ENCODE measurements at places on chromosomes 13 and 19.
A peak's percentile ranks its signal among the peaks of the same experiment; 100 is the strongest.

DNA sequence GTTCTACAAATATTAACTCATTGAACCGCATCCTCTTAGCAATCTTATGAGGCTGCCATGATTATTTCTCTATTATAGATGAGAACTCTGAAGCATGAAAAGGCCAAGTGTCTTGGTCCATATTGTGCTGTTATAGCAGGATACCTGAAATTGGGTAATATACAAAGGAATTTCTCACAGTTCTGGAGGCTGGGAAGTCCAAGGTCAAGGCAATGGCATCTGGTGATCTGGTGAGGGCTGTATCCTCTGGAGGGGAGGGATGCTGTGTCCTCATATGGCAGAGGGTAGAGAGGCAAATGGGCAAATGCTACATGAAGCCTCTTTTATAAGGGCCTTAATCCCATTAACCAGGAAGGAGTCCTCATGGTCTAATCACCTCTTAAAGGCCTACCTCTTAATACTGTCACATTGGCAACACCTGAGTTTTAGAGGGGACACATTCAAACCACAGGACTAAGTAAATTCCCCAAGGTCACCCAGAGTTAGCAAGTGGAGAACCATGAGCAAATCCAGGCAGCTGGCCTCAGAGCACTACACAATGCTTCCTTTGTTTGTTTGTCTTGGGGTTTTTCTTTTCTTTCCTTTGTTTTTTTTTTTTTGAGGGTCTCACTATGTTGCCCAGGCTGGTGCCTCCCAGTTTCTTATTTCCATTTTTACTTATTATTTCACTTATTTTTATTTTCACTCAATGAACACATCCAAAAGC lies 55.9 kb upstream of the LATS2 start:
- no peak for DNase-seq

DNA sequence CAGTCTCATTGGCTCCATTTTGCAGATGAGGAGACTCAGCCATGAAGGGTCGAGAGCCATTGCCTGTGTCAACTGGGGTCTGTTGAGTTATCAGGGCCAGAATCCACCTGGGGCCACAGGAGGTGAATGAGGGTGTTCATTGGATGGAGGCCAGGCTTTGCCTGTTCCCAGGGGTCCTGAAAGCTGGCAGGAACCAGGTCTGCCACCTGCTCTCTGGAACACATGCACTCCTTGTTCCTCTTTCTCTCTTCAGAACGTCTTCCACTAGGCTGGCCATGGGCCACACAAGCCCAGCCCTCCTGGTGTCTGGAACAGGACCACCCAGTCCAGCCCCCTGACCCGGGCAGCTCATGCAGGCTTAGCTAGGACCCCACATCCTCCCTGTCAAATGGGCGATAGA lies 21.1 kb downstream of the PPP1R37 start:
- peak; percentile 95 for DNase-seq

DNA sequence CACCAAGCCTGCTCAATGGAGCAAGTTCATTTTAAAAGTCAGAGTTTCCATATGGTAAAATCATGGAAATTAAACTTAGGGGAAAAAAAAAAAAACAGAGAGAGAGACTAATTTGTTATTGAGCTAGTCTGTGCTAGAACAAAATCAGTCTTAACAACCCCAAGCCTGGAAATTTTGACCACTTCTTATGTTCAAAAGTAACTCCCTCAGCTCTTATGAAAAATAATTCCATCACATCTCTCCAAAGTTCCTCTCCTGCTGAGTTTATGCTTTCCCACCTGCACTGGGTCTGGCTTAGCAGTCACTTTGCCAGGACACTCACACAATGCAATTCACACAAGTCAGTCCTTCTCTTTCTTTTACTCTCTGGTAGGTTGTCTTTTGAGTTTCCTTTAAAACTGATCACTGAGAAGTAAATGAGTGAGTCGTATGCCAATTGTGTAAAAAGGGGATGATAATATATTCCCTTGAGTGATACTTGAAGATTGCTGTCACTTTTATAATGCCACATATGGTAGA lies 92.6 kb downstream of the ENOX1 start:
- DNase-seq: no peak

DNA sequence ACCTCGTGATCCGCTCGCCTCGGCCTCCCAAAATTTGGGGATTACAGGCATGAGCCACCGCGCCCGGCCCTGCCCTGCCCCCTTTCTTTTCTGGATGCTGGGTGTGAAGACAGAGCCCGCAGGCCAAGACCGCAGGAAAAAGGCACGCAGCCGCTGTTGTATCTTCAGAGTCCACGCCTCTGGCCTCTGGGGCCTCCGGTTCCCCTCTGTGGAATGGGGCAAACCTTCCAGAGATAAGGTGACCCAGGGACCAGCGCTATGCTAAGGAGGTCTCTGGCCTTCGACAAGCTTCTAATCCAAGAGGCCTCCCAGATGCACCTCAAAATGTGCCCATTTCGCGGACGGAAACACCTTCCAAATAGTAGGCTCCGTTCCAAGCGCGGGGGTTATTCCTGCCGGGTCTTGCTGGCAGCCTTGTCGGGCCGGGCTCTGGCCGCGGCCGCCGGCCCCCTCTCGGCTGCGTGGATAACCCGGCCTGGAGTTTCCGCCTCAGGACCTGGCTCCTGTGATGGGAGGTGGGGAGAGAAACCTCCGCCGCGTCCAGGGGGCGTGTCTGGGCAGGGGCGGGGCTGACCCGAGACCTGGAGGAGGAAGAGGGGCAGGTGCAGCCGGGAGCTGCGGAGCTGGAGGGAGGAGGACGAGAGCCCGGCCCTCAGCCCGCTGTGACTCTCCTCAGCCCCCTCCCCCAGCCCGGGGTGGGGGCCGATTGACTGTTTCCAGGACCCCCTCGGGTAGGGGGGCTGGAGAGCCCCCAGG lies 13.1 kb downstream of the TJP3 start:
- peak; percentile 97 for DNase-seq

GRCh38 chr19:3725640-3726310 lies 17.6 kb downstream of the TJP3 start:
- DNase-seq: peak; percentile 99

GRCh38 chr13:21050288-21051197 lies 10.8 kb downstream of the LATS2 start:
- DNase-seq: no peak

DNA sequence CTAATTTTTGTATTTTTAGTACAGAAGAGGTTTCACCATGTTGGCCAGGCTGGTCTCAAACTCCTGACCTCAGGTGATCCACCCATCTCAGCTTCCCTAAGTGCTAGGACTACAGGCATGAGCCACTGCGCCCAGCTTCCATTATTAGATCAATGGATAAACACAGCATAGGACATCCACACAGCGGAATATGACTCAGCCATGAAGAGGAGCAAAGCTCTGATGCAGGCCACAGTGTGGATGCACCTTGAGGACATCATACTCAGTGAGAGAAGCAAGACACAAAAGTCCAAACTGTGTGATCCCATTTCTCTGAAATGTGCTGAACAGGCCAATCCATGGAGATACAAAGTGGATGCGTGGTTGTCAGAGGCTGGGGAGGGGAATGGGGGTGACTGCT lies 4.9 kb upstream of the ZBTB7A start:
- DNase-seq: no peak

GRCh38 chr13:41040584-41041334 lies 20.6 kb upstream of the WBP4 start:
- no peak for DNase-seq

DNA sequence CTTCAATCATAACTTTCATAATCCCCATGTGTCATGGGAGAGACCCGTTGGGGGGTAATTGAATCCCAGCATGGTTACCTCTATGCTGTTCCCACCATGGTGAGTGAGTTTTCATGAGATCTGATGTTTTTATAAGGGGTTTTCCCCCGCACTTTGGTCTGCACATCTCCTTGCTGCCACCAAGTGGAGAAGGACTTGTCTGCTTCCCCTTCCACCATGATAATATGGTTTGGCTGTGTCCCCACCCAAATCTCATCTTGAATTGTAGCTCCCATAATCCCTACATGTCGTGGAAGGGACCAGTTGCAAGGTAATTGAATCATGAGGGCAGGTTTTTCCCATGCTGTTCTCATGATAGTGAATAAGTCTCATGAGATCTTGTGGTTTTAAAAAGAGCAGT lies 524.9 kb downstream of the SLITRK5 start:
- peak; percentile 38 for DNase-seq

DNA sequence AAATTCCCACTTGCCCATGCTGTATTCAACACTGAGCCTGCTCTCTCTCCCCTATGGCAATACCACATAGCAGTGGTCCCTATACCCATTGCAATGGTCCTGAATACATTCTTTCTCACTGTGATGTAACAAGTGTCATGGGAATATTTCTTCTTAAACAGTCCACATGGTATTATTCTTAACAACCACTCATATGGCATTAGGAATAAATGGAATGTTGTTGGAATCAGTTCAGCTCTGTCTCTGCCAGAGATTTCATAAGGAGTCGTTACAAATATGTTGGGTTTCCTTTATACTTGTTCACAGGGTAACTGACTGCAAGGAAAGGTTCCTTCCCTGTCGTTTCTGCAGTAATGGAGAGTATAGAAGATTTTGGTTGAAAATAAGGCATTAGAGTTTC lies 128.3 kb upstream of the SPATA13 start:
- no peak for DNase-seq

DNA sequence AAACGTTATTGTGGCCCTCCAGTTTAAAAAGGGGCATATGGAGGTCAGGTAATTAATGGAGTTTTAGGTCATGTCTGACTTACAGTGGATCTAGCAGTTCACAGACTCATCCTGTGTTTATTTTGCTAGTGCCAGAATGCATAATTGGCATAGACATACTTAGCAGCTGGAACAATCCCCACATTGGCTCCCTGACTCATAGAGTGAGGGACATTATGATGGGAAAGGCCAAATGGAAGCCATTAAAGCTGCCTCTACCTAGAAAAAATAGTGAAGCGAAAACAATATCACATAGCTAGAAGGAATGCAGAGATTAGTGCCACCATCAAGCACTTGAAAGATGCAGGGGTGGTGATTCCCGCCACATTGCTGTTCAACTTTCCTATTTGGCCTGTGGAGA lies 610.7 kb downstream of the SLITRK5 start:
- peak; percentile 36 for DNase-seq

GRCh38 chr19:57615346-57615745 lies 1.3 kb downstream of the ZNF134 start:
- DNase-seq: no peak

- DNase-seq: no peak
Observed at GRCh38 chr19:36142496-36142895, 2.6 kb downstream of the CAPNS1 start.

DNA sequence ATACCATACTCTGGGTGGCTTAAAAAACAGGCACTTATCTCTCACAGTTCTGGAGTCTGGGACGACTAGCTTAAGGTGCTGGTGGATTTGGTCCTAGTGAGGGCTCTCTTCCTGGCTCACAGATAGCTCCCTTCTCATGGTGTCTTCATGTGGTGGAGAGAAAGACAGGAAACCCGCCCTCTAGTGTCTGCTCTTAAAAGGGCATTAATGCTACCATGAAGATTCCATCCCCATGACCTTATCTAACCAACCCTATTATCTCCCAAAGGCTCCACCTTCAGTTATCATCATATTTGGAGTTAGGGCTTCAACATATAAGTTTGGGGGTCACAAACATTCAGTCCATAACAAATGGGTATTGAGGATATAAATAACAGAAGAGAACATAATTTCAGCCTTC lies 139.4 kb downstream of the HS6ST3 start:
- peak; percentile 45 for DNase-seq

GRCh38 chr13:36912369-36912768 lies 7.7 kb downstream of the SMAD9 start:
- DNase-seq: peak; percentile 58

DNA sequence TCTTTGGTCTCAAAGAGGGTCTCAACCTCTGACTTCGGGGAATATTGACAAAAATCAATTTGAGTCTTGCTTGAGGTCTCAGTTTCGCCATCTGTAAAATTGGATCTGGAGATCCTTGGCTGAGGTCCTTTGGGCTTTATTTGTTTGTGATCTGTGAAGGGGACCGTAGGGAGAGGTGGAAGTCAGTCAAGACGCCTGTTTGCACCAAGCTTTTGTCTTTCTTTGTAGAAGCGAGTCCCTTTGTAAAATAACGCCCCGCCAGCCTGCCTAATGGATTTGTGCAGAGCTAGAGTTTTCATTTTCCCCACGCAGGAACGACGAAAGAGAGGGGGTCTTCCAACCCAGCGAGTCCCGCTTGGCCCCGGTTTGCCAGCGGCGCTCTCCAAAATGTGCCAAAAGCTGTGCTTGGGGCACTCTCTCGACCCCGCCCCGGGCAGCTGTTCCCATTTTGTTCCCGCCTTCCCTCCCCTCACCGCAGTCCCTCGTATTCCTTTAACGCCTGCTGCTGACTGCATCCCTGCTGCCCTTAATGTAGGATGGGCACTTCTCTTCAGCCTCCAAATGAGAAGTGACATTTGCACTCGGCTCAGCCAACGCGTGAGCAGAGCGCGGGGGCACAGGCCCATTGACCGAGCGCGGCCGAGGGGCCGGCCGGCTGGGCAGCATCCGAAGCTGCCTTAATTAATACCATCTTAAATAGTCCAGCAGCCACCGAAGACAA lies 13.0 kb downstream of the ZIC5 start:
- DNase-seq: peak; percentile 94

DNA sequence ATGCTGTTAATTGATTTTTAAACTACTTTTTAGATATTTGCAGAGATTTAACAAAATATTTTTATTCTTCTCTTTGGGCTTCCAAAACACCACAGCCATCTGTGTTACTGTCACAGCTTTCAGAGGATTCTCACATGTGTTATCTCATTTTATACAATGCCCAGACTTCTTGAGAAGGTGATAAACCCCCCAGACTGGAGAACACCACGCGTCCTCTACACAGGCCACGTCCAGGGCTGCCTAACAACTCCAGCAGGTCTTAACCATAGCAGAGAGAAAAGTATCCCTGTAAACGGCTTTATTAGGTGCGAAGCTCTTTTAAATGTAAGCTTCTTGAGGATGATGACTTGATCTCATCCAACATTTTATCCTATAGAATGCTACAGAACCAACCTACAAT lies 2.0 kb downstream of the GPR183 start:
- DNase-seq: no peak

DNA sequence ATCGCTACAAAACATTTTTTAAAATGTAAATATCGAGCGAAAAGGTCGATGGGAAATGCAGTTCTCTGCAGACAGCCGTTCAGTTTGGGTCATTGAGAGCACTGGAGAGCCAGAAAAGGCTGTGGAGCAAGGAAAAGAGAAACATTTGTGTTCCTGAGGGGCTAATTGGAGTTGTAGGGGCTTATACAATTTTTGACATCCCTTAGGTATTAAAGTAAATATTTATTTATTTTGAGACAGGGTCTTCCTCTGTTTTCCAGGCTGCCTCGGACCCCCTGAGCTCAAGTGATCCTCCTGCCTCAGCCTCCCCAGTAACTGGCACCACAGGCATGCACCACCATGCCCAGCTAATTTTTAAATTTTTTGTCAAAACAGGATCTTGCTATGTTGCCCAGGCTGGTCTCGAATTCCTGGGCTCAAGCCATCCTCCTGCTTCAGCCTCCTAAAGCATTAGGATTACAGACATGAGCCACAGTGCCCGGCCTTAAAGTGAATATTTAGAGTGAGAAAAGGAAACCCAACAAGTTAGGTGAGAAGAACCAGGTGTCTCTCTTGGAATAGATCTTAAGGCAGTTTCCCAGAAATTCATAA lies 825 bp upstream of the YIF1B start:
- no peak for DNase-seq

GRCh38 chr13:95535243-95535642 lies 17.3 kb upstream of the CLDN10 start:
- DNase-seq: peak; percentile 27

- no peak for DNase-seq
Observed at GRCh38 chr13:48436661-48437288, 23.9 kb upstream of the LPAR6 start.

- DNase-seq: no peak
Observed at GRCh38 chr13:42650506-42650905, 76.6 kb downstream of the TNFSF11 start.

GRCh38 chr19:32333227-32333626 lies 12.2 kb upstream of the ZNF507 start:
- DNase-seq: no peak

All from NCI-H69 (cell line).